ENCODE measurements at places on chromosomes 6 and 20.

GRCh38 chr6:69816569-69816968 lies 19.8 kb upstream of the LMBRD1 start:
- no peak for DNase-seq

- DNase-seq = no peak
Measured at GRCh38 chr20:53212018-53212417, 239.9 kb downstream of the TSHZ2 start.

DNA sequence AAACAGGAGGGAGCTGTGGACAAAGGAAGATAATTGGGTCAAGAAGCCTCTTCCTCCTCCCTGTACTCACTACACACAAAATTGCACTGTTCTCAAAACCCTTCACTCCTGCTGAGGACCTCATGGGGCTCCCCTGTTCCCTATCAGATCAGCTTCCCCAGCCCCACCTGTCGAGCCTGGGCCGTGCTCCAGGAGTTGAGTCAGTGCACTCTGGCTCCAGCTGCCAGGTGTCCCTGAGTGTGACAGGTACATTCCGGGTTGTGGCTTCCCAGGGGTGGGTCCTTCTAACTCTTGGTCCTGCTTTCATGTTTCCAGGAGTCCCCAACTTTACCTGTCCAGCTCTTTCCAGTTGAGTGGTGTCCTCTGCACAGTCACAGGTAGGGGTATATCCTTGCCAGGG lies 8.4 kb downstream of the RAB5IF start:
- no peak for DNase-seq

- DNase-seq = no peak
Measured at GRCh38 chr20:8394308-8394945, 262.4 kb downstream of the PLCB1 start.

GRCh38 chr20:17825960-17826843 lies 126.4 kb downstream of the BANF2 start:
- no peak for DNase-seq

DNA sequence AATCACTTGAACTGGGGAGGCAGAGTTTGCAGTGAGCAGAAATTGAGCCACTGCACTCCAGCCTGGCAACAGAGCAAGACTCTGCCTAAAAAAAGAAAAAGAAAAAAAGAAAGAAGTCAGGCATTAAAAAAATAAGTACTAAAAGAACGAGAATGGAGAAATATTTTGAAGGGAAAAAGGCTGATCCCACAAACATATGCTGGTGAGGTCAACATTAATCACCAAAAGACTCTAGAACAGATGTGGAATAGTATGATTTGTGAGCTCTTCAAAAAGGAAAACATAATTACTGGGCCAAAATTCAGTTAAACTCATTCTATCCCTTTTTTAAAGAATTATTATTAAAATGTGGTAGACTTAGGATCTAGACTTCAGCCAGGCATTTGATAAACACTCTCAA lies 61.2 kb upstream of the NRSN1 start:
- DNase-seq = no peak

GRCh38 chr20:32205110-32205842 lies 2.3 kb downstream of the PLAGL2 start:
- no peak for DNase-seq

All from NCI-H1105 treated with DMSO at 0.1 percent for 48 hours (cell line).